ENCODE measurements at places on chromosomes 5 and 9. TPM values are rescaled to one million over a fixed set of nuclear protein-coding genes. Genes with fewer than 3 reads are reported as not detected.

DNA sequence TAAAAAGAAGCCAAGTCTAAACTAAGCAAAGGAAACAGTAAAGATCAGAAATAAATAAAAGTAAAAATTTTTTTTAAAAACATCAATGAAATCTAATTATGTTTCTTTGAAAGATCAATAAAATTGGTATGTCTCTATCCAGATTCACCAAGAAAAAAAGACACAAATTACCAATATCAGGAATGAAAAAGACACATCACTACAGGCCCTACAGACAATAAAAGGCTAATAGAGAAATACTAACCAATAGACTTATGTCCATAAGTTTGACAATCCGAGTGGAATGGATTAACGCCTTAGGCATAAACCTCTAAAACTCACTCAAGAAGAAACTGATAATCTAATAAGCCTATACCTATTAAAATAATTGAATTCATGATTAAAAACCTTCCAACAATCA lies 12.4 kb downstream of the BRD3OS start:
- H3K4me1 ChIP-seq = no peaks in the 10 kb centered on the region
- no peak overlapping the region for H3K27ac ChIP-seq
- no peaks in the 10 kb centered on the region for H3K27me3 ChIP-seq
- H3K36me3 ChIP-seq = peaks cover 32% of the 10 kb centered on the region
- DNase-seq = no peak

DNA sequence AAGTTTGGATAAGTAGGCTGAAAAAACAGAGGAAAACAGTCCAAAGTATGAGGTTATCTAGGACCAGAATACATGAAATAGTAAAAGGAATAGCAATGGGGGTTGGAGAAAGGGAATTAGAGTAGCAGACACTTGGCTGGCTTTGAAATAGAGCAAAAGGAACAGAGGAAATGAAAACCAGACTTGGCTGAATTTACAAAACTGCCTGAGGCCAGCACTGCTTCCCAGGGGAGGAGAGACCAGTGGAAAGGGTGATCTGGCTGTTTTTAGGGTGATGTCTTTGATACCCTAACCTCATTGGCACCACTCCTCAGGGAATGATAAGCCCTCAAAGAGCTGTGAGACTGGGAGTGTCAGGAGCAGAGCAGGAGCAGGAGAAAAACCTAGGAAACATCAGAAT lies 413.4 kb upstream of the SLC30A5 start:
- H3K4me1 ChIP-seq = peaks cover 22% of the 10 kb centered on the region
- H3K4me3 ChIP-seq = no peak overlapping the region
- H3K36me3 ChIP-seq = no peaks in the 10 kb centered on the region
- no peak overlapping the region for H3K27ac ChIP-seq
- H3K27me3 ChIP-seq = no peaks in the 10 kb centered on the region
- DNase-seq = no peak

- no peak for DNase-seq
- no peaks in the 10 kb centered on the region for H3K4me1 ChIP-seq
- no peaks in the 10 kb centered on the region for H3K36me3 ChIP-seq
- H3K27me3 ChIP-seq = no peaks in the 10 kb centered on the region
These were observed 761.9 kb upstream of the FAM174A start for GRCh38 chr5:99773290-99773689.

DNA sequence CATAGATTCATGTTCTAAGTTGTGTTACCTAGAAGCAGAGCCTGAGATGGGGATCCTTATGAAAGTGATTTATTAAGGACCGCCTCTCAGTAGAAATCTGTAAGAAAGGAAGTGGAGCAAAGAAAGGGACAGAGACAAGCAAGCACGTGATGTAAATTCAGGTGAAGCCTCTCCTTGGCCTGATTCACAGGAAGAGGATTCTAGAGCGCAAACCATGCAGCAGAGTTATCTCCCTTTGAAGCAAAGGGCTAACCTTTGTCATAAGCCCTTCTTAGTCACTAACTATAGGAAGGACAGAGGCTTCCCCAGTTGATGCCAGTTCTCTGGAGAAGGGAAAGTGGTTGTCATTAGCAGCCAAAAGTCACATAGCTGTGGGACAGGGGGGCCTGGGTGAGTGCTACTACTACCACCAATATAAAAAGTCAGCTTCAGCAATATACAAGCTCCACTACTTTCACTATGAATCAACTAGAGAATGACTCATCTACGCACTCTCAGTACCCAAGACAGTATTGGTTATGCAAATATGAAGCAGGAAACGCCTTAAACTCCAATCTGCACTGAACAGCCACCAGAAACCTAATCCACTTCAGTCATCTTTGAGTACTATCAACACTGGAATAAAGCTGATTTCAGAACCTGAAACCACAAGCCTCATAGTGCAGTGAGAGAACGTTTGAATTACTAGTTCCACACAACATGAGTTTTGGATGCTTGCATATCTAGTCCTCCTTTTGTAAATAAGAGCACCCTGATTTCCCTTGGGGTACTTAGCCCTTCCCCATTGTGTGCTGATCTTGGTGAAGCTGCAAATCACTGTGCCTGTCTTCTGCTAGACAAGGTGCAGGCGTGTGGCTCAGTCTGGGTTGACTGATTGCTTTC lies 162.7 kb downstream of the ZNF608 start:
- DNase-seq = no peak
- no peak overlapping the region for H3K4me3 ChIP-seq
- no peak overlapping the region for H3K27ac ChIP-seq
- H3K36me3 ChIP-seq = no peaks in the 10 kb centered on the region
- no peaks in the 10 kb centered on the region for H3K27me3 ChIP-seq

DNA sequence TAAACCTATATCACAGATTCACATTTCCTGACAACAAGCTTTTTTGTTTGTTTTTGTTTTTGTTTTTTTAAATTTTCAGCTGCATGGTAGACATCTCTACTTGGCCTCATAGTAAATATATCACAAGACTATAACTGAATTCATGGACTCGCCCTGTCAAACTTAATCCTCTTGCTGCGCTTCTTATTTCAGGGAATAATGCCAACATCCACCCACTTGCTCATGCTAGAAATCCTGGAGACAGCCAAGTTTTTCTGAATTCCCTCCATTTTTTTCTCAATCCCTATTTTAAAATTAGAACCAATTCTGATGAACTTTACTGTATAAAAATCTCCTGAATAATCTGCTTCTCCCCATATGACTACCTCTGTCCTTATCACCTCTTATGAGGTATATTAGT lies 283.6 kb upstream of the RPS23 start:
- DNase-seq = no peak
- peaks cover 19% of the 10 kb centered on the region for H3K4me1 ChIP-seq
- no peaks in the 10 kb centered on the region for H3K36me3 ChIP-seq
- no peak overlapping the region for H3K27ac ChIP-seq
- no peak overlapping the region for H3K4me3 ChIP-seq
- no peaks in the 10 kb centered on the region for H3K27me3 ChIP-seq

DNA sequence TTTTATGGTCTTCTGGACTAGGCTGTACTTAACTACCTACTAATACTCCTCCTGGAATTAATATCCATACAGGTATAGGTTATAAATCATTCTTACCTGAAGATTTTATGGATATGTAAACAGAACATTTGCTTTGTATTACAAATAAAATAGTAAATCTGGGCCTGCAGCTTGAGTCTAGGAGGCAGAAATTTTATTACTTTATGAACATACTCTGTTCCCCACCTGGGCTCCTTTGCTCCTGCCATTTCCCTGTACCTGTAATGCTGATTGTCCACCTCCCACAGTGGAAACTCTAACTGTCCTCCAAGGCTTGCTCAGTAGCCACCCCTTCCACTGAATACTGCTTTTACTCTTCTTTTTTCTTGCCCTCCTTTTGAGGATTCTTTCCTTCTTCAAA lies 108.0 kb downstream of the PAM start:
- H3K4me3 ChIP-seq = no peak overlapping the region
- H3K4me1 ChIP-seq = peaks cover 5% of the 10 kb centered on the region
- no peaks in the 10 kb centered on the region for H3K27me3 ChIP-seq
- H3K36me3 ChIP-seq = no peaks in the 10 kb centered on the region

DNA sequence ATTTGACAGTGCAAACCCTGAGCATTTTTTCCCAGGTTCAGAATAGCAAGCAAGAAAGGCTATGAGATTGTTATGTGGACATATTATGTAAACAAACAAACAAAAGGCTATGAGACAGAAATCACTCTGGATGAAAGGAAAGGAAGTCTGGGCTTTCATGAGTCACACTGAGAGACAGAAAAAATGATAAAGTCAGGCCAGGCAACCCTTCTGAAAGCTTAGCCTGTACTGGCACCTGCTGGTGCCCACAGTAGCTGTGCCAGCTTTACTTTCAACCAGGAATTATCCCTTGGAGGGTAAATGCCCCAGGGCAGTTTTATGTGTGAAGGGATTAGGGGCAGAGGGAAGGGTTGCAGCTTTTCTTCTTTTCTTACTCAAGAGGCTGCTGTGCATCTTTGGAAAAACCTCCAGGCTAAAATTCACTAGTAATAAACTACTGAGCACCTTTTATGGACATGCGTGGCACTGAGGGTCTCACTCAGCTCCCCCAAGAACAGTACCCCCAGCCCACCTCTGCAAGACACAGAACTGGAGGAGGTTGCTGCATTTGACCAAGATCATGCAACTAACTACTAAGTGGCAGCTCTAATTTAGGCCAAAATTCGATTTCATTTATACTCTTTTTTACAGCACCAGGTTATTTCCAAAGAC lies 41.7 kb downstream of the ACTL7B start:
- H3K4me1 ChIP-seq = no peaks in the 10 kb centered on the region
- DNase-seq = no peak
- H3K27ac ChIP-seq = no peak overlapping the region
- H3K36me3 ChIP-seq = no peaks in the 10 kb centered on the region
- no peak overlapping the region for H3K4me3 ChIP-seq

The OSMR gene
- 4.3 TPM for total RNA-seq

The DCTN3 gene
- total RNA-seq = 24.9 TPM
